ENCODE measurements at places on chromosomes 13 and 19.

GRCh38 chr13:106464076-106464475 is 71.4 kb downstream of the EFNB2 start:
- no peak for DNase-seq

DNA sequence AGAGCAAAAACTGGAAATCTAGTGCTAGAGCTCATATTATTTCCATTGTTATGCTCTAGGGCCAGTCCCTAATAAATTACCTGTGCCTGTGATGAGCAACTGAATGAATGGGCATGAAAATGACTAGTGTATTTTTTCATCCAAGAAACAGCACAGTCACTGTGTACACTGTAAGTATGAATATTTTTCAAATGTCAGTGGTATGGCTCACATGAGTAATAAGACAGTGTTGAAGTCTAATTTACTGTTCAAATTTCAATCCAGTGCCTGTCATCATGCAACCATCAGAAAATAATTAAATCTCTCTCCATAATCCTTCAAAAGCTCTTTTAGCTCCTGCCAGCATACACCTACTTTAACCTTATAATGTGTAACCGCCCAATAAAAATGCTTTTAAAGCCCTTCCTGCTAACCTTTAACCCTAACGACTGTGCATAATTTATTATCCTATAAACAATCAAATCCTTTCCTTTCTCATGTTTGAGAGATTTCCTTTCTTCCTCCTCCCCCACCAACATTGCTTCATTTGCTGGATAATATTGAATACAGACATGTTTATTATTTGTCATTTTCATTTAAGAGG is 378.3 kb downstream of the GPC5 start:
- DNase-seq: no peak

DNA sequence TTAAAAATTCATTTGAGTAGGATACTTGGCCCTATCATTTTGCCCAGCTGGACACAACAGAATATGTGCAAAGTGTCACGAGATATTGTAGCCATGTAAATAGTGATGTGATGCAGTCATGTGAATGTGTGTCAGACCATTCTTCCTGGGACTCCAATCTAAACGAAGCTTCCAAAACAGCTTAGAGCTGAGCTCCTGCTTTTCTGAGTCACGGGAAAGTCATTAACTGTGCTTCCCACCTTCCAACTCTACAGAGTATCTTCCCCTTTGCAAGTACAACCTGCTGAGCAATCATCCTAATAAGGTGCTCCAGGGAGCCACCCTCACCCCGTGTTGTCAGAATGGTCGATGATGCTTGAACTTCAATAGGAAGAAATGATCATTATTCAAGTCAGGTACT is 294.7 kb downstream of the MYO16 start:
- no peak for DNase-seq

DNA sequence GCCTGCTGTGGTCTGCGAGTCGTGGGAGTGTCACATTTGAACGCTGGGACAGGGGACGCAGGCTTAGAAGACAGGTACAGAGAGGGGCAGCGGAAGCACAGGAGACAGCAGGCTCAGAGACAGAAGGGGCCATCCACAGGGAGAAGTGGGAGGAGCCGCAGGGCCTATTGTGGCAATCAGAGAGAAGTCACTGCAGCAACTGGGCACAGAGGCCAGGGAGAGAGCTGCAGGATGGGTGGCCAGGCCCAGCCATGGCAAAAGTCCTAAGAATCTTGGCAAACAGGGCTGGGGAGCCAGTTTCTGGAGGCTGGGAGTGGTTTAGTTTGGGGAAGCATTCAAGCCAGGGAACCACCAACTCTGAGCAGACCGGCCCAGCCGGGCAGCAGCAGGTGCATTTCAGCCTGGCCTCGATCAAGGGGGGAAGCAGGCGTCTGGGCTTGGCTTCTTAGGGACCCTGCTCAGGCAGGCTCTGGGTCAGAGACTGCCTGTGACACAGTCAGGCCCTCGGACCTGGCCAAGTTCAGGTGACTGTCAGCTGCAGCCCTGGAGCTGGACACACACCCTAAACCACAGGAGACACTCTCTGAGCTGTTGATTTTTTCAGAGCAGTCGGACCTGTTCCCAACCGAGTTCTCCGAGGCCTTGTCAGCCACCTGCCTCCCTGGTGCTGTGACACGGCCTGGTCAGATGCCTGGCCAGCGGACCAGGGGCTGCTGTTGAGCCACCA is 11.8 kb downstream of the SH3GL1 start:
- DNase-seq: peak; percentile 50

DNA sequence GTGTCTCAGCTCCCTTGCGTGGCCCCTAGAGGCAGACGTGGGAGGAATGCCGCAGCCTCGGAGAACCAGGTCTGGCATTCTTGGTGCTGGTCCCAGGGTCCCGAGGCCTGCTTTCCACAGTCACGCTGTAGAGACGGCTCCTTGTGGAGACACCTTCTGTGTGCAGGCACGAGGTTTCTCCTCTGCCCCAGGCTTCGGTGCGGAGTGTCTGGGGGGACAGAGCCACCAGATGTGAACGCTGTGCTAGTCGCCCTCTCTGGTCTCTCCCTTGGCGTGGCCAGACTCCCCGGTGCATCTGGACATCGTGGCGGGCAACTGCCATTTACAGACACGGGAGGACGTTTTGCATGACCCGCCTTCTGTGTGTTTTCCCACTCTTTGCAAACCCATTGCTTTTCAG is 7.5 kb upstream of the TMEM255B start:
- no peak for DNase-seq

DNA sequence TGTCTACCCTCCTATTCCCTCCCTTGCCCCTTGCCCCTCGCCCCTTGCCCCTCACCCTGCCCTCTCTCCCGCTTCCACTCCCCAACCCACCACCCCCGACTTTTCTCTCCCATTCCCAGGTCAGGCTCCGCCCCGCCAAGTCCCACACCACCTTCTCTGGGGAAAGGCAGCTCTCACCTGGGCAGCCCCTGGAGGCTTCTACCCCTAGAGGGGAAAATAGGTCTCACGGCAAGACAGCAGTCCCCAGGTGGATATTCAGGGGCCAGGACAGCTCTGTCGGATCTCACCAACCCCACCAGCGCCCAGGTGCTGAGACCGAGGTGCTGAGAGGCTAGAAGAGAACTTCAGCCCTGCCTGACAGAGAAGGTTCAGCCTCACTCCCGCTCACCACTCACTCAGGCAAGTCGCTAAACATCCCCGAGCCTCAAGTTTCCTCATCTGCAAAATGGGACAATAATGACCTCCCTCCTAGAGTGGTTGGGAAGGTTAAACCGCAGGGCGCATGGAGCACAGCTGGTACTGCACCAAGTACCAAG is 1.4 kb upstream of the ERFL start:
- DNase-seq: no peak

DNA sequence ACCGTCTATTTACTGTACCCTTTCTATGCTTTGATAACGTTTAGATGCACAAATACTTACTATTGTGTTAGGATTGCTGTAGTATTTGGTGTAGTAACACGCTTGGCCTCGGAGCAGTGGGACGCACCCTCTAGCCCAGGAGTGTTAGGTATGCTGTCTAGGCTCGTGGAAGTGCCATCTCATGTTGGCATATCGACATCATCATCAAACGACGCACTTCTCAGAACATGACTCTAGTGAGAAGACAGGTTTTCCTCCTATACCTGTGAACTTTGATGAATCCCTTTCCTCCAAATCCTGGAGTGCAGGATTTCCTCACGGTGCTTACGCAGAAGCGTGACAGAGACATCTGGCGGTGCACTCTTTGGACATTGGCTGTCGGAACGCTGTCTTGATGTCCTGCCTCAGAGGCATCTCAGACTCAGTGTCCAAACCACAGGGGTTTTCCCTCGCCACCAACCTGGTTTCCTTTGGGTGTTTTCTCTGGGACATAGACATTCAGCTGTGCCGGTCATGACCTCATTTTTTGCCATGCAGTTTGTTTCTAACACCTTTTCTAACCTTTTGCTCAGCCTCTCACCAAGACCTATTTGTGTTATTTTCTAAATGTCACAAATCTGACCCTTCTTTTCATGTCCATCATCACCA is 6.3 kb downstream of the SNRNP70 start:
- no peak for DNase-seq

- no peak for DNase-seq
These were observed 22.4 kb downstream of the FGF21 start for GRCh38 chr19:48777720-48778119.

- DNase-seq: peak; percentile 88
These were observed 49.1 kb upstream of the EHD2 start for GRCh38 chr19:47663911-47664771.

DNA sequence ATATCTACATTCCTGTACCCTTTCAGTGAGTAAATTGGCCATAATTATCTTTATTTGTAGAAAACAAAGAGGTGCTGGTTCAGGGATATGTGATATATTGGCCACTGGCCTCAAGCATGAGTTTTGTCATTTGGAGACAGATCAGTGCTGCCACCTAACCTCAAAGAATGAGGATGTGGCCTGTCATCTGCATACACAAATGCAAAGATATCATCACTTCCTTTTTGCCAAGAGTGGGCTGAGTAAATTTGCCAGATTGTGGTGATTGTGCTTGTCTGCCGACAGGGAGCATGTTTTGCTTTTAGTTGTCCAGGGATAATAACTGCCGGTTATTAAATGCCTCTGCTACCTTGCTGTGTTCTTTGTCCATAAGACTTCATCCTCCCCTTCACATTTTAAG is 44.2 kb downstream of the WASF3 start:
- peak; percentile 91 for DNase-seq

- DNase-seq: peak; percentile 53
These were observed 26.5 kb downstream of the MYCBP2 start for GRCh38 chr13:77300176-77301037.

GRCh38 chr19:11205939-11206570 is 8.7 kb upstream of the KANK2 start:
- no peak for DNase-seq

DNA sequence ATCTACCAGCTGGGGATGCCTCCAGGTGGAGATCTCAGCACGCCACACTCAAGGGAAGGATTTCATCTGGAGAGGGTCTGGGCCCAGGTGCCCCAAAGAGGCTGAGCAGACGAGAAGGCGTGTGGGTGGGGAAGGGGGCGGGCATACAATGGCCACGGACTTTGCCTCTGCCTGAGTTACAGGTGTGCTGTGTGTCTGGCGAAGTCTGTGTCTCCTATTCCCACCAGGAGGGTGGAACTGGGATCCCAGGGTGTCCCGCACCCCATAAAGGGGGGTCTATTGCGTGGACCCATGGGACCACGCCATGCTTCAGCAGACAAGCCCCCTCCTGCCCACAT is 3.6 kb downstream of the TLE2 start:
- DNase-seq: no peak

DNA sequence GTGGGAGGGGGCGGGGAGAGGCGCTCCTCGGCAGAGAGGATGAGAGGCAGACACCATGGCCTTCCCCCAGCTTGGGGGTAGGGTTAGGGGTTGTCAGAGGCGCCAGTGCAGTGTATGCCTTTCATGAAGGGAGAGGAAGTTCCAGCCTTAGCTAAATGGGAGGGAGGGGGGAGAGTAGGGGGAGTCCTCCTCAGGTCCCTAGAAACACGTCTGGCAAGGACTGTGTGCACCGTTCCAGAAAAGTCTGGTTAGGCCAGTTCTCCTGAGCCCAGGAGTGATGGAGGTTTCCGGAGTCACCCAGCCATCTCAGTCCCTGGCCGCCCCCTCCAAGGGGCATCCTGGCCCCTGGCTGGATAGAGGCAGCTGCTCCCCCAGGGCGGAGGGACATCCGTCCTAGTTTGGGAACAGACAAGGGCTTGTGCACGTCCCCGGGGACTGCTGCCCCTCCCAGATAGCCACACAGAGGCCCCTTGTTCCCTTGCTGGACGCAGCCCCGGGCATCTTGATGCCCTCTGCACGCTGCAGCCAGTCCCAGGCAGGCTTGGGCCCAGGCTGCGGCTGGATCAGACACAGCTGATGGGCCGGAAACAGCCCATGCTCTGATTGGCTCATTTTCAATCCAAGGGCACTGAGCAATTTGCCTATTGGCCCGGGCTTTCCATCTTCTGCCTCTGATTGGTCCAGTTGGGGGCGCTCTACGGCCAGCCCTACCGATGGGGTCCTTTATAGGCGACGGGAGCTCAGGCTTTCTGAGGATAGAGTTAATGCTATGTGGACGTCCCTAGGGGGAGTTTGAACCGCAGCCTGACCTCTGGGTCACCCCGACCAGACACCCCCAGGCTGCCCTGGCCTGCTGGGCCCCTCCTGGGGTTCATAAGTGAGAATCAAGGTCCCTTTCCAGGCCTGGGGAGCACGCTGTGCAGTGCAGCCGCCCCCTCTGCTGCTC is 3.8 kb downstream of the S1PR2 start:
- no peak for DNase-seq

DNA sequence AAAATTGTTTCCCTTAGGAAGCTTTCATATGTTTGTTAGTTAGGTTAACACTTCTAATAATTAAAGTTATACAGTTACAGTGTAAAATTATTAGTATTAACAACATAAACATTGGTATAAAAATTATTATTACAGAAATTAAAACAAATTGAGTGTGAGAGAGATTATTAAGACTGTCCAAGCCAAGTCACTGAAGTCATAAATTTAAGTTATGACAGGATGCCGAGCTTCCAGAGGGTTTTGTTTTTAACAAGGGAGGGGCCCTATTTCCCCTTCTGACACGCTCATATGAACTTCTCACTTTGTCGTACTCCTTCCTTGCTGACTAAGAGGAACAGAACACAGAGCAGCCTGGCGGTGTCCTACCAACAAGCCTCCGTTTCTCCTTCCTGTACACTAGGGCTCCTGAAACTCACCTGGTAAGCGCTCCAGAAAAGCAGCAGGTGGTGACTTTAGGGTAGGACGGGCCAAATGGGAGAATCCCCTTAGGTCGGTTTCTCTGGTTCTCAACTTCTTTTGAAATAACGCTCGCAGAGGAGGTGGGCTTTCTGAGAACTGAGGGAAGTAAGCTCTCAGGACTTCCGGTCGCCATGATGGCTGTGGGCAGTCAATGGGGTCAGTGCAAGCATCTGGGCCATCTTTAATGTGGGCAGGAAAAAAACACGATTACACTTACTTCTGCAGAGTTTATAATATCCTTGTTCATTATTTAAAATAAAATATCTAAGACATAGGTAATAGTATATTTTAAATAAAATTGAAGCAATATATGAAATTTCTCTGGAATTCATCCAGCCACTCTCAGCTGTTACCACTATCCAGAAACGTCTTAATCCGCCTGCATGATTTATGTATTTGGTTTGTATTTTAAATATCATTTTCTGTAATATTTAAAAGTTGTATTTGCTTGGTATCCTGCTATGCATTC is at the start of gene CARD8:
TSS of gene CARD8 (minus strand) at position 537 of the 928 bp plus-strand sequence. CDS start 14,892 bp downstream, outside the sequence.
- peak; percentile 94 for DNase-seq

DNA sequence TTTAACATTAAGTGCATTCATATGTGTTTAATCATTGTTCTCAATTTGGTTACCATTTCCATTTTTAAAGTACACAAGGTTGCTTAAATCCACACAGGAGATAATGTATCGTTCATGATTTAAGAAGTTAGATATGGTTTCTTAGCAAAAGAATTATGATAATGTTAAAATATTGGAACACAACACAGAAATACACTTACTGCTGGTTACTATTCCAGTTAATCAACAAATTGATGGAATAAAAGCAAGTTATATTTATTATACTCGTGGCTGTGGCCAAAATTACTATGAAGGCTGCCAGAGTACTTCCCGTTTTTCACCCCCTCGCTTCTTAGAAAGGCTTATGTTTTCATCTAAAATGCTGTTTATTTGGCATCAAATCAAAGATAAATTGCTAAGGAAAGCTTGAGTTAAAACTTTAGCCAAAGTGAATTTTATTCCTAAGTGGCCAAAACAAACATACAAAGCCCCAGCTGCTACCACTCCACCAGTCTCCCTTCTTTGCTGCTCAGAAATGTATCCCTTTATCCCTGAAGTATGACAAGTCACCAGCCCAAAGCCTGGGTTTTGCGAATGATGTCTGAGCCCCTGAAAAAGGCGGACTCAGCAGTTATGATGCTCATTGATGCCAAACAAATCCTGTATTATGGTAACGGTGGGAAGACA is 27.7 kb downstream of the LCP1 start:
- no peak for DNase-seq

- DNase-seq: no peak
These were observed 19.2 kb upstream of the SEMA6B start for GRCh38 chr19:4578552-4579248.
